Activated T-helper 1 cell treated with anti-CD3 and anti-CD28 coated beads, Interleukin-2, amount 50 U/mL, for 16 hours (primary cell): ENCODE measurements at places on chromosomes 7 and 10.

GRCh38 chr7:4766666-4767519, 8.5 kb upstream of the AP5Z1 start:
- DNase-seq, result no peak

GRCh38 chr7:103905997-103906396, 83.5 kb downstream of the RELN start:
- no peak for DNase-seq

DNA sequence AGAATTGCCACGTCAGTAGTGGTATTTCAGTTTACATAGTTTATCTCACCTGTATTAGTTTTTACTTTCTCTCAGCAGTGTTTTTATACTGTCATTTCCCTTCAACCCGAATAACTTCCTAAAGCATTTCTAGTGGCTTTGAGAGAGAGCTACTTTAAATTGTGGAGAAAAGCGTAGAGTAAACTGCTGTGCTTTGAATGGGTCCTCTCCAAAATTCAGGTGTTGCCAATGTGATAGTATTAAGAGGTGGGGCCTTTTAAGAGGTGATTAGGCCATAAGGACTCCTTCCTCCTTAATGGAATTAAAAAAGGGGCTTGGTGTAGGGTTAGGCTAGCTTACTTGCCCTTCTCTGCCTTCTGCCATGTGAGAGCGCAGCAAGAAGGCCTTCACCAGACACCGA, 98.4 kb downstream of the LCOR start:
- DNase-seq, result no peak

DNA sequence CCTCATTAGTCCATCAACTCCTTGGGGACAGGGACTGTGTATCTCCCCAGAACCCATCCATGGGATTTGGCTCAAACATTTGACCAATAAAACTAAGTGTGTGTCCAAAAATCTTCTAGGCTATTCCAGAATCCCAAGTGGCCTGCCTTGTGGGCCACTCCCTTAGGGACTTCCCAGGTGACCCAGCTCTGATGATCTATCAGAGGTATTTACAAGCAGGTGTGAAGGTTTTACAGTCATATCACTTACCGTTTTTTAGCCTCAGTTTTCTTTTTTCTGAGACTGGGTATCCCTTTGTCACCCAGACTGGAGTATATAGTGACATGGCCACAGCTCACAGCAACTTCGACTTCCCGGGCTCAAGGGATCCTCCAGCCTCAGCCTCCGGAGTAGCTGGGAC, 64.4 kb downstream of the PIP4K2A start:
- DNase-seq, result no peak

- DNase-seq, result no peak
These were observed 305.0 kb downstream of the GATA3 start for GRCh38 chr10:8359467-8359866.

GRCh38 chr7:130490888-130491804, 739 bp upstream of the MEST start:
- no peak for DNase-seq

- no peak for DNase-seq
These were observed 851 bp upstream of the GOT1 start for GRCh38 chr10:99431190-99431760.

- DNase-seq, result no peak
These were observed 65.0 kb upstream of the PFKP start for GRCh38 chr10:3002304-3002703.

- no peak for DNase-seq
These were observed 188.7 kb downstream of the ZNF716 start for GRCh38 chr7:57638666-57639065.

GRCh38 chr7:157297185-157297584, 39.6 kb upstream of the DNAJB6 start:
- no peak for DNase-seq

DNA sequence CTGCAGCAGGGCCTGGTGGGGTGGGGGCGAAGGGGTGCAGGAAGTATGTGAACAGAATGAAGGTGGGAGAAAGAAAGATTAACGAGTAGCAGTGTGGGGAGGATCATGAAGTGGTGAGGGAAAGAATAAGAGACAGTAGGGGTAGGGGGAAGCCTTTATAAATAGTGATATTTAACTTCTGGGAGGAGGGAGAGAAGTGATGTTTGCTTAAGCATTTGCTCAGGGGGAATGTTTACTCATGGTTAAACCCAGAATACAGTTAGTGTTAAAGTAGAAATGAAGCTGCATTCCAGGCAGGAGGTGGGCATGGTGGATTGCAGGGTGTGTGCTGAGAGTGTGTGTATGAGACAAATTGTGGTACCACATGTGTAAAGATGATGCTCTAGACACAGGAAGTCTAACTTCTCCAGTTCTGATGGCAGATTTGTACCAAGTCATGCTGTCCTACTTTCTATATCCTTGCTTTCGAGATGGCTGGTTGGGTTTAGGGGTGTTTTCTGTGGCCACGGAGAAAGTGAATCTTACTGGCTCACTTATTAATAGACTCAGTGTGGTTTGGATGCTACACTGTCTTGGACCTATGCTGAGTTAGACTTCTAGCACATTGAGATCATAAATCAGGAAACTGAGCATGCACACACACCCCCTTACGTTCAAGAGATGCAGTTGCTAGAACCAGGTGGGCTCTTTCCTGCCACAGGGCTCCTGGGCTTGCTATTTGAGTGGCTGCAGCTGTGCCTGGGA, 10.6 kb upstream of the DNMBP start:
- no peak for DNase-seq

- DNase-seq, result no peak
These were observed 1.9 kb downstream of the CYREN start for GRCh38 chr7:135168489-135169140.

GRCh38 chr10:127068485-127068884, 127.9 kb downstream of the INSYN2A start:
- no peak for DNase-seq

DNA sequence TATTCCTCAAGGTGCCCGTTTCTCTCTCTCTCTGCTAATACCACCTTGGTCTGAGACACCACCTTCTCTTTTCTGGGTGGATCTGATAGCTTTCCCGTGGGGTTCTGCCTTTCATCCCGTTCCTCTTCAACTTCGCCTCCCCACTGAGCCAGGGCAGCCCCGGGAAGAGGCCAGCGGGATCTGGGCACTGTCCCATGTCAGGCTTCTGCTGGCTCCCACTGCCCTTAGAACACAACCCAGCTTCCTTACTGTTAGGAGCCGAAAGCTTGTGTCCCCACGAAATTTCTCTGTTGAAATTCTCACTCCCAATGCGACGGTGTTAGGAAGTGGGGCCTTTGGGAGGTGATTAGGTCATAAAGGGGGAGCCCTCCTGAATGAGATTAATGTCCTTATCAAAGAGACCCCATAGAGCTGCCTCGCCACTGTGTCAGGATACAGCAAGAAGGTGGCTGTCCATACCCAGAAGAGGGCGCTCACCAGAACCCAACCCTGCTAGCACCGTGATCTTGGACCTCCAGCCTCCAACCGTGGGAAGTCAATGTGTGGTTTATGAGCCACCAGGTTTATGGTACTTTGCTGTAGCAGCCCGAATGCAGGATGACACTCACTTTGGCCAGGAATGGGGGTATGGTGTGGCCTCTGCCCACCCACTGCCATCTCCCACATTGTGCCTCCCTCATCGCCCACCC, 79.2 kb downstream of the CAMK1D start:
- DNase-seq, result no peak
